ENCODE measurements at places on chromosomes 1 and 21. TPM values are rescaled to one million over a fixed set of nuclear protein-coding genes. Genes with fewer than 3 reads are reported as not detected.

MAP1LC3C gene
- total RNA-seq: not detected

FTCD gene
- 4.2 TPM for total RNA-seq

ADIPOR1 gene
- 82.1 TPM for total RNA-seq

F13B gene
- not detected for total RNA-seq

CDCA8 gene
- total RNA-seq: 44.5 TPM

FMO3 gene
- 0.42 TPM for total RNA-seq

CBS gene
- total RNA-seq: 14.7 TPM

AIRE gene
- total RNA-seq: not detected

INSRR gene
- total RNA-seq: not detected
